ENCODE measurements at places on chromosomes 7 and 10.

- no peak for DNase-seq
Measured at GRCh38 chr7:13421776-13422175, 567.7 kb downstream of the ETV1 start.

DNA sequence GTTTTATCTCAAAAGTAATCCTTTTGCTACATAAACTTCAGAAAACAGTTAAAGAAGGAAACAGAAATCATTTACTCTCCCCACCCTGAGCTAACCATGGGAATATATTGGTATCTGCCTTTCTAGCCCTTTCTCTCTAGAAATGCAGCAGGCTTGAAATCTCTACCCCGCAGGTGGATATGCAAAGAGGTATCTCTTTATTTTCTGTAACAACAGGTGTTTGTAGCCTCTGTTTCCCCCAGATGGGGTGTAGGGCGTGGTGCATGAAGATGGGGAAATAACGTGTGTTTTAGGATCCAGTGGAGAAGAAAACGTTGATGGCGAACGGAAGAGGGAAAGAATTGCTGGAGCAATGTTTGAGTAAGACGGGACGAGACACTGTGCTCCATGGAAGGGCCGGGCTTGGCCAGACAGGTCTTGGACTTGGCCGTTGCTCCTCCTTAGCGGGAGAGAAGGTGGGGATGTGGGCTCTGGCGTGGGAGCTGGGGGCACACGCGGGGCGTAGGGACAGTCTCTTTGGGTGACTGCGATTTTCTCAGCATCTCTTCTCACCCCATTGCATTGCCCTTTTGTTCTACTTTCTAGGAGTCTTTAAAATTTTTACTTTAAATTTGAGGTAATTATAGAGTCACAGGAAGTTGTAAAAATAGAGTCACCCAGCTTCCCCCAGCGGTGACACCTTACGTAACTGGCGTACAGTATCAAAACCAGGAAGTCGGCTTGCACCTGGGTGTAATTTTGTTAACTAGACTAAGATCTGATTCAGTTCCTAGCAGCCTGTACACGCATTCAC, 82.9 kb downstream of the ELFN1 start:
- no peak for DNase-seq

DNA sequence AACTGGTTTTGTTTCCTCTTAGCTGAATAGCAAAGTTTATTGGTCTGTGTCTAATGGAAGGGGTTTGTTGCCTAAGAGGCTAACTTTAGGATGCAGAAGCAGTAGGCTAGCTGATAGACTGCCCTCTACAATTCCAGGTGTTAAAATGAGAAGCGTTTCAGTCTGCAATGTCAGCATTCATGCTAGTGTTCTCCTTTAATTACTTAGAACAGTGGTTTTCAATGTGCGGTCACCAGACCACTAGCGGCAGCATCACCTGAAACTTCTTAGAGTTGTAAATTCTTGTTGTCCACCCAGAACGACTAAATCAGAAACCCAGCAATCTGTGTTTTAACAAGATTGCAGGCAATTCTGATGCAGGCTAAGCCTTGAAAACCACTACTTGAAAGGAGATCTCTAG, 392.9 kb downstream of the IPMK start:
- DNase-seq, result no peak

- no peak for DNase-seq
Measured at GRCh38 chr7:156753630-156754029, 113.1 kb downstream of the RNF32 start.

- no peak for DNase-seq
Measured at GRCh38 chr10:78259391-78259790, 225.7 kb downstream of the RPS24 start.

DNA sequence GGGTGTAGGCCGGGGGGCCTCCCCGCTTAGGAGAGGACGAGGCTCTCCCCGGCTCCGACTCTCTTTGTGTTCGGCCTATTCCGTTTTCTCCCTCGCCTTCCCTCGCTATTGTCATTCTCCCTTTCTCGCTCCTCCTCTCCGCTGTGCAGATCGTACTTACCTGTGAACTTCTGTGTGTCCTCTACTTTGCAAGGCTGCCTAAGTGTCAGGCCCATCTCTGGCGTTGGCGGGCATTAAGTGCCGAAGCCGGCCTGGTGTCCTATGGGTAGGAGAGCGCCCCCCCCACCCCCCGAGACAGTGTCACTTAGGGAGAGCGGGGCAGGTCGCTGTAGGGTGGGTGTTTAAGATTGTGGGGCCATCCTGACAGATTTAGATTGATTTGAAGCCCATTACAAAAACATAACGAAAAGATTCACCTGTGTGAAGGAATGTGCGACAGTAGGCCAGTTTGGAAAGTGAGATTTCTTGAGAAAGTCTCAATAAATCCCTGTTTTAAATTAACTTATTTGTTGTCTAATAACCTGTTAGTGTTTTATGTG, 579 bp downstream of the RBM33 start:
- no peak for DNase-seq

DNA sequence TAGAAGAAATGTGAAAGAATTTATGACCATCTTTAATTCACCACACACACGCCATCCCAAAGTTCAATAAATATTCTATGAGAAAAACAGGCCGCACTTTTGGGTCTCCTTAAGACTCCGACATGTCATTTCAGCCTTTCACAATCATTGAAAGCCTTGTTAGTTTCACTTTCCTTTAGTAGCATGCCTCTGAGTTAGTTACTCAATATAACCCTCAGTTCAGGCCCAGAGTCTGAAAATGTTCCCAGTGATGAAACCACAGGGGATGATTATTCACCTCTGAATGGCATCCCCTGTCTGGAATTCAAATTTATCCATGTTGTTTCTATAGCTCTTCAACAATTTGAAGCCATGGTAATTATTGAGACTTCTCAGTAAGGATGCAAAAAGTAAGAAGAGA, 278.1 kb upstream of the NRP1 start:
- no peak for DNase-seq

- no peak for DNase-seq
Measured at GRCh38 chr10:92811986-92812385, 36.3 kb upstream of the EXOC6 start.

DNA sequence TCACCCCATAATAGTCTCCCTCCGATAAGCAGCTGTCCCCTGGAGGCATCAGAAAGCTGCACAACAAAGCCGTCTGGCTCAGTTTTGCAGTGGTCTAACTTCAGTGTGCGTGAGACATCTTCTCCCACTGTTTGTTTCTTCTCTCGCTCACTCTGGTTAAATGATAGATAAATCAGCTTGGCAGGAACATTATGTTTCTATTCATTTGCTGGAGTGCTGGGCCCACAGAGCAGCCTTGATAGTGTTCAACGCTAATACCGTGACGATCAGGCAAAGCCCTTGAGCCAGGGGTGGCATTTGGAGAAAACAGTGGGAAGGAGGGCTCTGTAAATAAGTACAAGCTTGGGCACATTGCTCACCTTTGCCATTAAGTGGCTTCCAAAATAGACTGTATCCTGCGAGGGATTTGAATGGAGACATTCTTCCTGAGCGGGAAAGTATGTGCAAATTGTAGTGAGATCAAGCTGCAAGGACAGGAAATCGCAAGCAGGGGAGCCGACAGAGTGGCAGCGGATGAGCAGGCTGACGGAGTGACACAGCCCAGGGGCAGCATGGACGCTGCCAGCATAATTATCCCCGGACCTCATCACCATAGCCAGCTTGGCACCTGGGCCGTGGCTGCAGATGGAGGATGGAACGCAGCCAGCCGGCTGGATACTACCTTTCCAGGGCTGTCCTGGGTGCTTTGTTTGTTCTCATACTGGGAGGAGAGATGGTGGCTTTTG, 256.8 kb upstream of the FZD8 start:
- DNase-seq, result no peak

- no peak for DNase-seq
Measured at GRCh38 chr10:71599518-71599917, 120.1 kb downstream of the C10orf105 start.

DNA sequence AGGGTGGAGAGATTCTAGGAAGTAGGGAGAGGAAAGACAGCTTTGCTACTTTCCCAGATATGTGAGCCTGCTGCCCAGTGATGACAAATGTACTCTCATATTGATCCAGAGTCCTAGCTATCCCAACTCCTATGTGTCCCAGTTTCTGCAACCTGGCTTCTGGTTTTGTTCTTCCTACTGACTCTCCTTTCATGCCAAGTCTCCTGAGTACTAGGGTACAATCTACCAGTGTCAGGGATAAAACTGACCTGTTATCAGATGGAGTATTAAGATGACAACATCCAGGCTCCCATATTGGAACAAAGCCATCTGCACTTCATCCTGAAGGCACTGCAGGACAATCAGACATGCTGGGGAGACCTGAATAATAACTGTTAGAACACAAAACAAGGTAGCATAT, 233.7 kb upstream of the PHYHIPL start:
- DNase-seq, result no peak

GRCh38 chr10:74290708-74291107, 139.7 kb downstream of the ADK start:
- no peak for DNase-seq

DNA sequence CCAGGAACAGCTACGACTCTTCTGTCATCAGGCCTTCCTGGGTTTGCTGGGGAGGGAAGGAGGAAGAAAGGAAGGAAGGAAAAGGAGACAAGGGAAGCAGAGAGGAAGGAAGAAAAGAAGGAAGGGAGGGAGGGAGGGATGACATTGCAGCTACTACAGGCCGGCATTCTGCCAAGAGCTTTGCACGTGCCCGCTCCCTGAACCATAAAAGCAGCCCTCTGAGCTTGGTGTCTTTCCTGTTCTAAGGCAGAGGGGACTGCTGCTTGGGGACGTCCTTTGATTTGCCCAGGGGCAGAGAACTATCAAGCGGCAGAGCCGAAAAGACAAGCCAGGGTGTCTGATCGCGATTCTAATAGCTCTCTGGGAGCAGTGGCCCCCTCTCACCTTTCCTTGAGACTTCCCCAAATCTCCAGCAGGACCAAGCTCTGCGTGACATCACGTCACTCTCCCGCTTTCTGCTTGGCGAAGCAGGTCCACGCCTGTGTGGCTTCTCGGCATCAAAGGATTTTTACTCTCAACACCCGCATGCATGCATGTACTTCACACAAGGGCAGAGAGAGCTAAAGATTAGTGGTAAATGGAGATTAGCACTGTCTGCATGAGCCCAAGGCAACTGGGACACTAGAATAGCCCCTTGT, 167.8 kb upstream of the AUTS2 start:
- DNase-seq, result no peak

DNA sequence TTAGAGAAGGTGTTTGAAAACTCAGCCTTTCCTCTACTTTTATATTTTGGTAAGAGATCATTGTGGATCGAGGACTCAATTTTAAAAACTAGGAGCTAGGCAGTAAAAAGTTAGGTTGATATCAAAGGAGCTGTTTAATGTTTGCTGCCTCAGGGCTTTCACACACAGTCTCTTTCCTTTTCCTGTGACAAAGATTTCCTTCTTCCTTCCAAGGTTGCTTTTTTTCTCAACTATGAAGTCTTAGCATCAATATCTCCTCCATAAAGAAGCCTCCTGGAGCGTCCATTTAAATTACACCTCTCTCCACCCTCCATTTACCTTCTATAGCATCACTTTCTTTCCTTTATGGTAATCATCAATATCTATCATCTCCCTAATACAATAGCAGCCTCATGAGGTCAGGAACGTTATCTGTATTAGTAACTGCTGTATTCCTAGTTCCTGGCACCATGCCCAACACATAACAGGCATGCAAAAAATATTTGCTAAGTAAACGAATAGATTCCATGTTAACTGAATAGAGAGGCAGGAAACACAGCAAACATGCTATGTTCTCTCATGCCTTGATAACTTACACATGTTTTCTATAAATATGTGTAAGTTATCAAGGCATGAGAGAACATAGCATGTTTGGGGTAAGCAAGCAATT, 48.5 kb downstream of the GNAT3 start:
- DNase-seq, result no peak

GRCh38 chr10:101284744-101285463, 55.6 kb upstream of the LBX1 start:
- no peak for DNase-seq

DNA sequence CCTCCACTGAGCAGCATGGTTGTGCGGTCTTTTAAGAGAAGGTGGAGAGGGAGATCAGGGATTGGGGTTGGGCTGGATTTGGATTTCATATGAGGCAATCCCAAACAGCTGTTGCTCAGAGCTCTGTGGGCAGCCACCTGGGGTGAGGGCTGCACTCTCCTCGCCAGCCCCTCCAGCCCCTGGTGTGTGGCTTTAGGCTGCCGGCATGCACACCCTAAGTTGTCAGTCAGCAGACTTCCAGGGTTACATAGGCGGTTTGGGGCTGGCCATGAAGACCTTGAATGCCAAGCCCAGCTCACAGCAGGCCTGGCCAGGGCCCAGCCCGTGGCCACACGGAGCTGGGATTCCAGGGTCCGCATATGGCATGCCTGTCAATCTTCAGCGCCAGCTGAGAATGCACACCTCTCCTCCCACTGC, 54.8 kb downstream of the ZMIZ1 start:
- DNase-seq, result no peak

GRCh38 chr7:44149571-44150465, 8.7 kb upstream of the MYL7 start:
- no peak for DNase-seq

DNA sequence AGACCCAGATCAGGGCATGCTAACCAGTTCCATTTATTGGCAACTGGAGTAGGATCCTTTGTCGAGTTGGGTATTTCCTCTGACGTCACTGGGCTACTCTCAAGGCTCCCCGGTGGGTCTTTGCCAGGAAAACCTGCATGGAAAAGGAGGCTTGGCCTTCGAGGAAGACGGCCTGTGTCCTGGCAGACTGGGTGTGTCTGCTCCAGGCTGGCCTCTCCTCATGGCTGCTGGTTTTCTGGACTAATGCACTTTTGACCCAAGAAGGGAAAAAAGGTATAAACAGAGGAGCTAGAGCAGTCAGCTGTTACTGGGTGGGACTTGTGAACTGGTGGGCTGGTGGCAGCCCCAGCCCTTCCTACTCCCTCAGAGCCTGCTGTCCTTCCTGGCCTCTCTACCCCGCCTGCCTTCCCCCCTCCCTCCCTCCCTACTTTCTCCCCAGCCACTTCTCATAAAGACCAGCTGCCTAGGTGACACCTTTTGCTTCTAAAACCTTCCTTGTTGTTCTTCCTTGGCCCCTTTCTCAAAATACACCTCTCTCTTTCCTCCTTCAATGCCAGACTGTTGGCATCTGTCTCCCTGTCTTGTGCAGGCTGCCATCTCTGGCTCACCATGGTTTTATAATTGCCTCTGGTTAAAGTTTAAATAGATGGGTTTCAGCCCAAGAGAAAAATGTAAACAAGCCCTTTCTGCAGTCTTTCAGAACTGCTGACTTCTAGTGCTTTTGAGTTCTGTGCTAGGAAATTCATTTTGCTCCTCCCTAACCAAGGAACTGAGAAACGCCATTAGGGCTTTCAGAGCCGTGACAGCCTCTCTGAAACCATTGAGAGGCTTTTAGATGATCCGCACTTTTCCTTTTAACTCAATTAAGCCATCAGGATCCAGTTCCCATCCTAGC, 101.8 kb upstream of the MKLN1 start:
- DNase-seq, result no peak

Measured in activated T-helper 2 cell treated with anti-CD3 and anti-CD28 coated beads, Interferon-gamma antibody, Interleukin-2, Interleukin-4, amounts not matched to agents 10 μg/mL and 5 μg/mL and 100 μg/mL, durations not matched to agents 14 hours and 24 hours and 36 hours (primary cell).